Testis (tissue), 5 donors: ENCODE measurements at places on chromosomes 4 and X.

DNA sequence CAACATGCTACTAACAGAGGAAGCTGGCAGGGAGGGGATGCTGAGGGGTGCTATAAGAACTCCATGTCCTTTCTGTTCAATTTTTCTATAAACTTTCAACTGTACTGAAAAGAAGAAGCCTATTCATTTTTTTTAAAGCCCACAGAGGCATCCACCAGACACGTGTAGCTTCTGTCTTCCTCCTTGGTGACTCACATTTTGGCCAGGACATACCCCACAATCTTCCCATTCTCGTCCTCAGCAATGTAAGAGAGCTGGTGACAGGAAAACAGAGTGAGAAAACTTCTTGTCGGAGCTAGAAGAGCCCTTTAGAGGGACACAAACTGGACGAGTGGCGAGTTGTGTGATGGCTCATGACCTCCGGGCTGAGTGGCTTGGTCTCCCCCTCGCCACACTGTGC is 1.1 kb downstream of the NAA10 start:
- no peaks in the 10 kb centered on the region for H3K4me1 ChIP-seq
- H3K27me3 ChIP-seq: no peaks in the 10 kb centered on the region
- no peak overlapping the region for H3K27ac ChIP-seq
- no peaks in the 10 kb centered on the region for H3K36me3 ChIP-seq
- no peak for DNase-seq

- no peaks in the 10 kb centered on the region for H3K27me3 ChIP-seq
- H3K36me3 ChIP-seq: no peaks in the 10 kb centered on the region
Measured at GRCh38 chr4:78566834-78567499, 15.4 kb downstream of the ANXA3 start.

DNA sequence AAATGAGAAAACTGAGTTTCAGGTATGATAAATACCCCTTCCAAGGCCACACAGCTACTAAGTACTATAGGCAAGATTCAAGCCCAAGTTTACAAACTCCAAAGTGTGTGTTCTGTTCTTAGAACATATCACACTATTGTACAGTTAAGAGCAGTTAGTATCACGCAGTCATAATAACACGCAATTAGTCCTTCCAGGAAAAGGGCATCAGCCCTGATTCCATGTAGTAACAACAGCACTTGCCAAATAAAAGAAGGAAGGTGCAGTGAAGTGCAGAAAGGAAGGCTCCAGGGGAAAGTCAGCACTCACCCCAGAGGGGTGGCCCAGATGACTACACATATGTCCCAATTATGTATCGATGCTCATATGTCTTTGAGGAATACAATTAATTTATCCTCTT is 4.4 kb downstream of the TASL start:
- H3K27me3 ChIP-seq: no peaks in the 10 kb centered on the region
- DNase-seq: no peak
- H3K4me3 ChIP-seq: no peak overlapping the region
- H3K4me1 ChIP-seq: no peaks in the 10 kb centered on the region
- H3K36me3 ChIP-seq: no peaks in the 10 kb centered on the region
- H3K27ac ChIP-seq: no peak overlapping the region

DNA sequence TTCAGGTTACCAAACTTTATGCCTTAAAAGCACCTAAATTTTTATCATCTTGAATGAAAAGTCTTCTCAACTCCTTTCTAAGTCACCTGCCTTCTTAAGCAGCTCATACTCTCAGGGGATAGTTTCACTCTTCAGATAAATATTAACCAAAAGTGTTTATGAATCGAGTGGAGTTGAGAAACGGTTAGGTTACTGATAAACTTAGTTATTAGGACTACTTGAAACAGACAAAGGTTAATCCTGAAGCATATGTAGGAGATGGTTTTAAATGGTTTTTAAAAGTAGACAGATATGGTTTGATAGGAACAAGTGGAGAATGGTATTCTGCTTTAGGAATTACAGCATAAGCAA is 32.8 kb downstream of the CLDN22 start:
- peaks cover 9% of the 10 kb centered on the region for H3K4me1 ChIP-seq
- no peak overlapping the region for H3K4me3 ChIP-seq
- no peak for DNase-seq
- H3K27ac ChIP-seq: no peak overlapping the region

DNA sequence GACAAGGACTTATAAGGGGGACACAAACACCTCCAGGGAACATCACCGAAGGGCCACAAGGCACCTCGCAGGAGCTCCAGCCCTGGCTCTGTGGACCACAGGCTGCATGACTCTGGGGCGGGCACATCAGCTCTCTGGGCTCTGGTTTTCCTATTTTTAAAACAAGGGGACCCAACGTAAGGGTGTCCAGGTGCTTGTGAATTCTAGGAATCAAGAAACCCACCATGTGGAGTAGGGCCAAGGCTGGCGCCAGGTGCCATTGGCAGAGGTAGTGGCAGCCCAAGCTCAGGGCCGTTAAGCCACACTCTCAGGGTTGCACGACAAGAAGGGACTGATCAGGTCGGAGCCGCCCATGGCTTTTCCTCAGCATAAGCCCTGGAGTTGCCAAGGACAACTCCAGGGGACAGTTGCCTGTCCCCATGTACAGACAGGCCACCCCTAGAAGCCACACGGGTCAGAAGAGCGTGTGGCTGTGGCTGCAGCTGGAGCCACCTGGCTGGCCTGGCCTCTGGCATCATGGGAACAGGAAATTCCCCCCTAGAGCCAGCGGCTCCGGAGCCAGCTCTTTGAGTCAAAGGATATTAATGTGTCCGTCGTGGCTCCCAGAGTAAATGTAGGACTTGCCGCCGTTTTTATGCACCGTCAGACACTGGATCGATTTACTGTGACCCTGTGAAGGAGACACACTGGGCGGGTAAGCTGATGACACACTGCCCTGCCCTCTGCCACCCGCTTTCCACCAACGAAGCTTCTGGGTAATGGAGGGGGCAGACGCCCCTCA is 32.5 kb downstream of the WDR1 start:
- no peak for DNase-seq
- no peaks in the 10 kb centered on the region for H3K27me3 ChIP-seq
- peaks cover 15% of the 10 kb centered on the region for H3K4me1 ChIP-seq

GRCh38 chrX:45849261-45849862 is 648.7 kb upstream of the DIPK2B start:
- H3K36me3 ChIP-seq: no peaks in the 10 kb centered on the region
- H3K27me3 ChIP-seq: no peaks in the 10 kb centered on the region
- no peak for DNase-seq
- no peaks in the 10 kb centered on the region for H3K4me1 ChIP-seq
- no peak overlapping the region for H3K4me3 ChIP-seq

- H3K27ac ChIP-seq: no peak overlapping the region
- no peak overlapping the region for H3K4me3 ChIP-seq
- H3K27me3 ChIP-seq: no peaks in the 10 kb centered on the region
Measured at GRCh38 chrX:27964432-27964831, 16.8 kb downstream of the DCAF8L1 start.

GRCh38 chrX:136896121-136896914 is 15.8 kb upstream of the RBMX start:
- H3K27ac ChIP-seq: no peak overlapping the region
- no peak for DNase-seq
- no peaks in the 10 kb centered on the region for H3K36me3 ChIP-seq
- H3K4me1 ChIP-seq: no peaks in the 10 kb centered on the region
